ENCODE measurements at places on chromosomes 5 and 9.
A peak's percentile ranks its signal among the peaks of the same experiment; 100 is the strongest.

GRCh38 chr9:108551030-108551841, 304.6 kb downstream of the ACTL7B start:
- DNase-seq = no peak

DNA sequence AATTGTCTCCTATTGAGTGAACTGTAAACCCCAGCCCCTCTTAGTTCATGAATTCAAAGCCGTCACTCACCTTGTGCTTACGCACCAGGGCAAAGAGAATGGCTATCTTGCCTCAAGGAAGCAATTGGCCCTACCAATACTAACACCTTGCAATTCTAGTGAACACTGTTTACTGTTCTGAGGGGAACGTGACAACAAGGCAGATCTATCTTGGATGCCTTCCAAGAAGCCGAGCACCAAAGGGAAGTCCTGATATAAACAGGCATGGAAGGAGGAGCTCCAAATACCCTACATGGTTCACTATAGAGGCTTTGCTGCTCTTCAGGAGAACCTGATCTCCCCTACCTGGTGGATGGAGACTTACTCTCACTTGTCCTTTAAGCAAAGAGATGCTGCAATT, 1.7 kb upstream of the PLPPR1 start:
- peak; percentile 26 for DNase-seq

- peak; percentile 48 for DNase-seq
Observed at GRCh38 chr5:176899946-176900779, 1.0 kb upstream of the HK3 start.

GRCh38 chr5:157562111-157562581, 13.4 kb downstream of the ADAM19 start:
- DNase-seq = no peak

DNA sequence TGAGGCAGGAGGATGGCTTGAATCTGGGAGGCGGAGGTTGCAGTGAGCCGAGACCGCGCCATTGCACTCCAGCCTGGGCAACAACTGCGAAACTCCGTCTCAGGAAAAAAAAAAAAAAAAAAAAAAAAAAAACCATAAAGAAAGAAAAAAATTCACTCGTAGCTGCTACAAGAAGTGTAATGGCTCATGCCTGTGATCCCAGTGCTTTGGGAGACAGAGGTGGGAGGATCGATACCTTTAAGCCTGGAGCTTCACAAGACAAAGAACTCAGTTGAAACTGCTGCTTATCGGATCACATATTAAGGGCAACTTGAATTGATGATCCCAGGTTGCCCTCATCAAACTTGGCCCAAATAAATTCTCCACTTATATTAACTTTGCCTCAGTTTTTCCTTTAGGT, 1.0 kb upstream of the ZCCHC7 start:
- DNase-seq = no peak

DNA sequence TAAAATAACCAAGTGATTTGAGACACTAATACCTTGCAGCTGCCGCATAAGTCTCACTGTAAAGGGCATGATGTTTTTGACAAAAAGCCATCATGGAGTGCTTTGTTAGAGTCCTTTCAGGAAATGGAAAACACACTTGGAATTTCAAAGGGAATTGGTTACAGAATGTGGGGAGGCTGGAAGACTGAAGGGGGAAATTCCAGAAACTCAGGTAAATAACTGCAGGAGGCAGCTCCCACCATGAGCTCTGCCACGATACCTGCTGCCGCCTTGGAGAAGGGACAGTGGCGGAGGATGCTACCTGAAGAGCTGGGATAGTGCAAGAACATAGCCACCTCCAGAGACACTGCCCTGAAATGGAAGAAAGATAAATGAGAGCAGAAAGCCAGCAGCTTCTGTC, 66.9 kb downstream of the PRKACG start:
- DNase-seq = no peak

GRCh38 chr5:157855404-157855994, 3.4 kb downstream of the CLINT1 start:
- peak; percentile 42 for DNase-seq

DNA sequence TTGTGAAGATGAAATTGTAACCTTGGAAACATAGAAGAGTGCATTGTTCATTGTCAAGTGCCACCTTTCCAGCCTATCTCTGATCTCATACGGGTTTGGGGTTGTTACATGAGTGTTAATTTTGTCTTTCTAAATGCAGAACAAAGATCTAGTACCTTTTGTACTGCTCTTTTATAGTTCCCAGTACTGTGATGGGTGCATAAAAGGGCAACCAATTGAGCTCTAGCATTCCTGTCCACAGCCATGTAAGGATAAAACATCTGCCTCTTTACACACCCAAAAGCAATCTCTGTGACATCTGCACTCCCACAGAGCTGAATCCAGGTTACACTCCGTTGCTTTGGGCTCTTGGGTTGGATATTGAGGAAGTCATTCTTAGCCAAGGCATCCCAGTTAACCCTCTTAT, 255.2 kb downstream of the SGCD start:
- DNase-seq = no peak

- DNase-seq = no peak
Observed at GRCh38 chr5:116271446-116272025, 186.7 kb downstream of the COMMD10 start.

- DNase-seq = no peak
Observed at GRCh38 chr9:130175355-130175754, 3.2 kb downstream of the NCS1 start.

- no peak for DNase-seq
Observed at GRCh38 chr5:156803404-156803803, 46.7 kb upstream of the PPP1R2B start.

DNA sequence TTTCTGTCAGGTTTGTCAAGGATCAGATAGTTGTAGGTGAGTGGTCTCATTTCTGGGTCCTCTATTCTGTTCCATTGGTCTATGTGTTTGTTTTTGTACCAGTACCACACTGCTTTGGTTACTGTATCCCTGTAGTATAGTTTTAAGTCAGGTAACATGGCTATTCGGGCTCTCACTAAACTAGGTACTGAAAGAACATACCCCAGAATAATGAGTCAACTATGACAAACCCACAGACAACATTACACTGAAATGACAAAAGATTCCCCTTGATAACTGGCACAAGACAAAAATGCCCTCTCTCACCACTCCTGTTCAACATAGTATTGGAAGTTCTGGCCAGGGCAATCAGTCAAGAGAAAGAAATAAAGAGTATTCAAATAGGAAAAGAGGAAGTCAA, 535.3 kb upstream of the CYLC2 start:
- DNase-seq = no peak

- DNase-seq = no peak
Observed at GRCh38 chr9:133564451-133565116, 30.1 kb downstream of the ADAMTSL2 start.

GRCh38 chr5:62574599-62574998, 4.0 kb upstream of the LRRC70 start:
- no peak for DNase-seq

- no peak for DNase-seq
Observed at GRCh38 chr5:108546939-108547338, 165.0 kb upstream of the FBXL17 start.

- DNase-seq = no peak
Observed at GRCh38 chr9:14487547-14488185, 173.7 kb upstream of the NFIB start.

- no peak for DNase-seq
Observed at GRCh38 chr9:135009794-135010585, 77.5 kb upstream of the OLFM1 start.

DNA sequence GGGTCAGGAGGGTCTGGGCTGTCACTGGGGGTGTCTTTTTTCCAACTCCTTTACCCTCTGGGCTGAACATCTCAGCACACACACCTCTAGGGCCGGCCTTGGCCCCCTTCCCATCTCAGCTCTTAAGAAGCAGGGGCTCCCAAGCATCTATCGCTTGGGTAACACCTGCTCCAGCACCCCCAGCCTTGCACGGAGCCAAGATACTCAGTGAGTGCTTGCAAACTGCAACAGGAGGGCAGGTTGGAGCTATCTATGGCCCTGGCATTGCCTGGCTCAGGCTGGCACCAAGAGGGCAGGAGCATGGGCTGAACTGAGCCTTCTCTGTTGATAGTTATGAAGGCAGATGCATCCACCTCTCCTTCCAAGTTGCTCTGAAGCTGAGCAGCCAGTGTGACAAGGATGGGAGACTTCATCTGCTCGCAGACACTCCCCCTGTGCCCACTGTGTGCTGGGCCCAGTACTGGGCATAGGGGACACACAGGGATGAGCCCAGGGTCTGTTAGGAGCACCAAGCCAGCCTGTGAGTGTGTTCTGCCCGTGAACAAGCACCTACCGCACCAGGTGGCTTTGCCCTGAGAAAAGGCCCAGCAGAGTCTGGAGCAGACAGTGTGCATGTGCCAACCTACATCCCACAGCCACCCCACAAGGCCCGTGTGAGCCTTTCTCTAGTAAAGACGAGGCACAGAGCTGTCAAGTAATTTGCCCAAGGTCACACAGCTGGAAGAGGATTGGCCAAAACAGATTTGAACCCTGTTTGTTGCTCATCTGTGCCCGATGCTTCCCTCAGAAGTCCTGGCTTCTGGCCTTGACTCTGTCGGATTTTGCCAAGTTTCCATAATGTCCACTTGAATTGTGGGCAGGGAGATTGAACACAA, 58.2 kb downstream of the PHF2 start:
- DNase-seq = peak; percentile 47

GRCh38 chr9:104970271-104970987, 42.5 kb upstream of the ABCA1 start:
- DNase-seq = no peak

DNA sequence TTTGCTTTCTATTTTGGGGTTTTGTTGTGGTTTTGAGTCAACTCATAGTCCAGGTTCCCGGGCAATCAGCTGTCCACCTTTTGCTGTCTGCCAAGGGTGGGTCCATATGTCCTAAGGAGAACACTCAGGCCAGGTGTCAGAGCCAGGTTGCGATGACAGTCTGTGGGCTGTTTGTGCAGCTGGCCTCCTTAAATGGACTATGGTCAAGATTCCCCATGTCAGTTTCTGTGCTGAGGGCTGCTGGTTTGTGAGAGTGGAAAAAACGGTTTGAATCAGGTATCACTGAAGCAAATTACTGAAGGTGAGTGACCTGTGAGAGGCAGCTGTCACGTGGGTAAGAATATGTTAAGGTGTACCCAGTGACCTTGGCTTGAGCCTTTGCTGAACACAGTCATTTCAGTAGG, 33.0 kb downstream of the SNX30 start:
- DNase-seq = no peak

GRCh38 chr9:95649801-95650213, 133.0 kb upstream of the PTCH1 start:
- no peak for DNase-seq

DNA sequence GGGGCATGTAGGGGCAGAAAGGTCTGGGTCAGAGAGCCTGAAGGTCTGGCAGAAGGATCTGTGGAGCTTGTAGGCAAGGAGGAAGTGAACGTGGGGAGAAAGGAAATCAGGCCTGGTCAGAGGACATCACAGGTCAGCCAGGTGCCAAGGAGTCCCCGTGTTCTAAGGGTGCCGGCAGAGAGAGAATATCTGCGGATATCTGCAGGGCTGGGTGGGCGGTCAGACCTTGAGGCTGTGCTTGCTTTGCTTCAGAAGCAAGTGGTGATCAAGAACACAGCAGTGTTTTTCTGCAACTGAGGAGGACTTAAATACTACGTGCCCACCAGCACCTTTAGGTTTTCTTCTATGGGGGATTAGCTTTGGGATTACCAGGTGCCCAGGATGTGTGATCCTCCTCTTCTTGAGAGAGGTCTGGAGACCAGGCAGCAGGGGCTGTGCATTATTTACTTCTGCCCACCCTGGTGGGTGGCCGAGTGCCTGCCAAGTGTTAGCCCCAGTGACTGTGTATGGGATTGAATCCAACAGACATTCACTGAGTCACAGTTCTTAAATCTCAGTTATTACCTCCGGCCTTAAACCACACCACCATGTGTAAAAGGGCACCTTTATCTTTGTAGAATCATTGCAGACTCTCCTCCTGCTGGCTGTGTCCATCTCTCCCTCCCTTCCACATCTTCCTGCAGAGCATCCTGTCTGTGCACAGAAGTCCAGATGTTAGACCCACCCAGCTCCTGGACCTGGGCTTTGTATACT, 12.5 kb upstream of the SHB start:
- DNase-seq = no peak

DNA sequence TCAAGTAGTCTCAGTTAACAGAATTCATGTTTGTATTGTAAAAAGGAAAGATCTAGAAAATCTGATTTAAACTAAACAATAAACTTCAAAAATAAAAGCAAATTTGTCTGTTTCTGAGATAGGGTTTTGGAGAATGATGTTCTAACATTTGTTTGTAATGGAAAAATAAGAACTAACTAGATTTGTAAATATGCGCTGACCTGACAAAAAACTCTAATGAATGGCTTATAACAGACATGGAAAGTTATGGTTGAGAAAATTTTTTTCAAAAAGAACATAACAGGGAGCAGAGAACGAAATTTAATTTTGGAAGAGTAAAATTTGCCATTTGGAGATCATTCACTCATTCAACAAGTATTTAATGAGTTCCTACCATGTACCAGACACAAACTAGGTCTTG, 179.0 kb upstream of the TARS1 start:
- DNase-seq = no peak

DNA sequence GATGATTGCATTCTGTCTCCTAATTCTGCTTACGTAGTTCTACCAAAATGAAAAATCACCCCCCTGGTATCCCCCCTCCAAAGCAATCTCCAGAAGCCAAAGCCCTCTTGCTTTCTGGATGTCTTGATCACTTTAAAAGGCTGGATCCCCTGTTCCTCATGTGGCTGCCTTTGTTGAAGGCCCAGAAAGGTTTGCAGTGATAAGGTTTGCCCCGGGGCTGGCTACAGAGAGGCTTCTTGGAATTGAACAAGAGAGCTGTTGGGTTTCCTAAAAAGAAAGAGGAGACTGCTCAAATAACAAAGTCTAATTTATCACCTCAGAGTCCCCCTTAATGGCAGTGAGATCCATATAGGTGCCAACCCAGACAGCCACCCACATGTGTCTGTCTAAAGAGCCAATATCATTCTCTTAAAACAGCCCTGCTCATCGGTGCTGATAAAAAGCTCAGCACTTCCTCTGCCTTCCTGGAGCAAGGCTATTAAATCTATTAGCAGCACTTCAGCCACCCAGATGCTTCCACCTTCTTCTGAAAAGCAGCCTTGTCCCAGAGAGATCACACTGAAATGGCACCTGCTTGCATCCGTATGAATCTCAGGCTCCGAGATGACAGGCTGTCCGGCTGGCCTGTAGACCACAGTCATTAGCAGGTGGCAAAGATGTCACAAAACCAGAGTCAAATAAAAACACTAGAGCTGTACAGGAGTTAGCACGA, 70.9 kb downstream of the TEX10 start:
- no peak for DNase-seq

DNA sequence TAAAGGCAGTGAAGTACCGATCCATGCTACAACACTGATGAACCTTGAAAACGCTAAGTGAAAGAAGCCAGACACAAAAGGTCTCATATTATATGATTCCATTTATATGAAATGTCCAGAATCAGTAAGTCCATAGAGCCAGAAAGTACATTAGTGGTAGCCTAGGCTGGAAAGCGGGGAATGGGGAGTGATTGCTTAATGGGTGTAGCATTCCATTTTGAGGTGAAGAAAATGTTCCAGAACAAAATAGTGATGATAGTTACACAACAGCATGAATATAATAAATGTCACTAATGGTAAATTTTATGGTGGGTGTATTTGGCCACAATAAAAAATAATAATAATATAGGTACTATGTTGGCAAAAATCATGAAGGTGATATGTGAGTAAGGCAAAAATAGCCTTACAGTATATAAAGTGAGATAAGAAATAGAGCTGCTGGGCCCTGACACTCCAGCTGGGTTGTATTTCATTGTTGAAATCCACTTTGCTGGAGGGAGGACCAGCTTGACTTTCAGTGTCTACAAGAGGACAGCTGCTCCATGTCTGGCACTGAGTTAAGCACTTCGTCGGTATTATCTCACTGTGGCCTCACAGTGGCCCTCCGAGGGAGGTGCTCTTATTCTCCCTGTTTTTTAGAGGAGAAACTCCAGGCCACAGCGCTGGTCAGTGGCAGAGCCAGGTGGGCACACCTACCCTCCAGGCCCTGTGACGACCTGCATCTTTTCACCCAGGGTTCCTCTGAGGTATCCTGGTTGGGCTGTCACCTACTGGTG, 22.4 kb upstream of the ANGPTL2 start:
- peak; percentile 47 for DNase-seq

All from globus pallidus (tissue), 1 donor.